ENCODE measurements at places on chromosomes 4 and X. TPM values are rescaled to one million over a fixed set of nuclear protein-coding genes. Genes with fewer than 3 reads are reported as not detected.

DNA sequence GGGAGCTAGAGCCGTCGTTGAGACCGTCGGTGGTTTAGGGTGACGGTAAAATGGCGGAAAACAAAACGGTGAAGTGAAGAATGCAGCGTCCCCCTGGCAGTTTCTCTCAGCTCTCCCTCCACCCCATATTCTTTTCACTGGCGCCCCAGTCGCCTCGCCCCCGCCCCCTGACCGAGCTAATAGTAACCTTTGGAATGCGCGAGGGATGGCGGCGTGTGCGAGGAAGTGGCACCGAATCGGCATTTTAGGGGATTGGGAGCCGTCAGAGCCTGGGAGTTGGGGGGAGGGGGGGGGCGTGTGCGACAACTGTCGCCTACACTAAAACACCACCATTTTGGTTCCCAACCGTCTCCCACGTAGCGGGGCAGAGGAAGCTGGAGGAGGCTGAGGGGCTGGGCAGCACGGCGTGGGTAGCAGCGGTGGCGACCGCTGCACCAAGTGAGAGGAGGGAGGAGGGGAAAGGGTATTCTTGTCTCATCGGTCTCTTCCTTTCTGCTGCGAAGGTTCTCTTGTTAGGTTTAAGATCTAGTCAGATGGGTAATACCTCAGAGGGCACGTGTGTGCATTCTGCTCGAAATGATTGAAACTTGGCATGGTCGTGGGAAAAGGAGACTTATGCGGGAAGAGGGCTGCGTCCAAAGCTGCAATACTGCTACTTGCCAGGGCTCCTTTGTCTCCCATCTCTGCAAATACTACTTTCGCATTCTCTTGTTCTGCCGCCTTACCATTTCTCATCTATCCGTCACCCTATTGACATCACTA lies 840 bp downstream of the ZNF711 start:
- DNase-seq, result peak; percentile 2

DNA sequence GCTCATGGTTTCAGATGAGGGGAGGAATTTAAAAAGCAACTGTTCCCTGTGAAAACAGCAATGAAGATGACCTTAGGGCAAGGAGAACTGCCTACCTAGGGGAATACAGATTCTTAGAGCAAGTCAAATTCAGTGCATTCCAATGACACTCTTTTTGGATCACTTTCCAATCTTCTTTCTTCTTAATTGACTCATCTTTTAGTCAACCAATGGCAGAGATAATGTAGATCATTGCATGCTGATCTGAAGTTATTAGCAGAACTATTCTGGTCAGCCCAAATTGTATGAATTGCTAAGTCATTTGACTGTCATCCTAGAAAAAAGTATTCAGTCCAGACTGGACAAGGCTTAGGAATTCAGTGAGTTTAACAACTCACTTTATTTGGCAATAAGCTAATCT lies 12.6 kb upstream of the NR3C2 start:
- DNase-seq, result no peak

GRCh38 chr4:95517576-95518345 lies 31.0 kb downstream of the UNC5C start:
- no peak for DNase-seq

- no peak for DNase-seq
These were observed 66.7 kb upstream of the PNPLA4 start for GRCh38 chrX:7993873-7994272.

DNA sequence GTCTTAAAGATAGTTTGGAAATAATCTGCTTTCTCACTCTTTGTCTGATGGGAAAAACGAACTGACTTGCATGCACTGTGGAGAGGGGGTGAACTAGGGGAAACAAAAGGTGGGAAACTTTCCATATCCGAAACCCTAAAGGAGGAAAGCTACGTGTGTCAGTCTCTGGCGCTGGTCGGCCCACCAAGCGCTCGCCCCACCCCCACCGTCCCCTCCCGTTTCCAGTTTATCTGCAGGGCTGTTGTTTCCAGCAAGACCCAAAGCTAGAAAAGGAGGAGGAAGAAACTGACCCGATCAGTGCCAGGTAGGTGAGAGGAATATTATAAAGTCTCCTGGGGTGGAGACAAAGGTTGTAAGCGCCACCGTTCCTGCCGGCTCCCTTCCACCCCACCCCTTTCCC lies 552 bp downstream of the TCEAL9 start:
- no peak for DNase-seq

Gene GNRHR
- total RNA-seq, result not detected

All from neural crest cell (in vitro differentiated cells).